ENCODE measurements at places on chromosomes 5 and 9. TPM values are rescaled to one million over a fixed set of nuclear protein-coding genes. Genes with fewer than 3 reads are reported as not detected.

DNA sequence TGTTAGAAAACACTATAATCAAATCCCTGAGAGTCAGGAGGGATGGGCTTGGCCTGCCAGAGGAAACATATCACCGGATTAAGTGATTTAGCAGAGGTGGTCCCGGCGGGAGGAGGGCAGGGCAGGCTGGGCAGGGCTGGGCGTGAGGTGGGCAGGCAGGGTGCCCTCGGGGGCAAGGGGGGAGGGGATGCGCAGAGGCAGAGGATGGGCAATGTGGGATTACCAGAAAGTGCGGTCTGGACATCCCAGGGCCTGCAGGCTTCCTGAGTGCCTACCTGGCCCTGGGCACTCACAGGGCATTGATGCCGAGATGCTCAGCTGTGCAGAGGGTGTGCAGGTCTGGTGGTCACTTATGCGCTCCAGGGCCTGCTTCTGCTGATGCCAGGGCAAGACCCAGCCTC is 115.2 kb downstream of the ADAMTS2 start:
- no peak for DNase-seq

GRCh38 chr9:76379494-76379893 is 14.7 kb downstream of the RFK start:
- DNase-seq = no peak

DNA sequence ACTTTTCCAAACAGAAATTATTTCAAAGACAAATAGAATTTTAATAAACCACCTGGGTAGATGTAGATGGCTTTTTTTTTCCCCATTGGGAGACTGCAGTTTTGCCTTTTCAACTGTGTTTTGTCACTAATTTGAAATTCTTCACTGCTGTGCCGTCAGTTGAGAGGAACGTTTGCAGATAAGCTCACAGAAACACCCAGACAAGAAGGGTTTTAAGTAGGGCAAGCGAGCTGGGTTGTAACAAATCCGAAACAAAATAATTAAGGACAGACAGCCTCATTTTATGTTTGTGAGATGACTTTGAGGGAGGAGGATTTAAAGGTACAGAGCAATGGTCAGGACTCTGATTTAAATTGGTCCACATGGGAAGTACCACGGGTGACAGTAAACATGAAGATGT is 155.1 kb upstream of the NTRK2 start:
- DNase-seq = no peak

GRCh38 chr9:91727316-91727861 is 222.6 kb downstream of the ROR2 start:
- peak; percentile 16 for DNase-seq

- no peak for DNase-seq
These were observed 102.4 kb downstream of the SMIM23 start for GRCh38 chr5:171888051-171888481.

DNA sequence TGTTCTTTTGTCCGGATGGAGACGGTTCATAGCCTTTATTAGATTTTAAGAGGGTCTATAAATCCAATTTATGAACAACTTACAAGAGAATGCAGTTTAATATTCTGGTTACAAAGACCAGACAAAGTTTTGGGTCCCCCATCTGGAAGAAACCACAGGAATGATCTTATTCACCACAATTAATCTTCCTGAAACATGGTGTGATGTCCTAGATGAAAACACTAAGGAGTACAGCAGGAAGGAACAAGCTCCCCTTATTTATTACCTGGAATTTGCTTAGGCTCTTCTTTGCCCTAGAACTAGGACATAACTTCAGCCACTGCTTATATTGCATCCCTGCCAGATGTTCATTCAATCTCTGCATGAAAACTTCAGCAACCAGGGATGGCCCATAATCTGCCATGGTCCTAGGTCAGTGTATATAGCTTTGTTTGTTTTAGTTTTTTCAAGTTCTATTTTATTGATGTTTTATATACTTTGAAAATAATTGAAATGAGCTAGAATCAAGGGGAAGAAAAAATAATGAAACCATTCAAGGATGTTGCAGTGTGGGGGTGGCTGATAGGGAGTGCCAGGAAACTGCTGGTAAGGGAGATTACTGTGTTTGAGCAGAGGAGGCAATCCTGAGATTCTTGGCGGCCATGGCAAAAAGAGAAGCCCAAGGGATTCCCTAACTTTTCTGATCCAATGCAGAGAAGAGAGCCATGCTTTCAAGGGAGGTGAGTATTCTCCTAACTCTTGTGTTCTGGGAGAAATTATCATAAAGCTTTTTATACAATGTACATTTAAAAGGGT is 16.8 kb downstream of the TXNDC8 start:
- DNase-seq = no peak

DNA sequence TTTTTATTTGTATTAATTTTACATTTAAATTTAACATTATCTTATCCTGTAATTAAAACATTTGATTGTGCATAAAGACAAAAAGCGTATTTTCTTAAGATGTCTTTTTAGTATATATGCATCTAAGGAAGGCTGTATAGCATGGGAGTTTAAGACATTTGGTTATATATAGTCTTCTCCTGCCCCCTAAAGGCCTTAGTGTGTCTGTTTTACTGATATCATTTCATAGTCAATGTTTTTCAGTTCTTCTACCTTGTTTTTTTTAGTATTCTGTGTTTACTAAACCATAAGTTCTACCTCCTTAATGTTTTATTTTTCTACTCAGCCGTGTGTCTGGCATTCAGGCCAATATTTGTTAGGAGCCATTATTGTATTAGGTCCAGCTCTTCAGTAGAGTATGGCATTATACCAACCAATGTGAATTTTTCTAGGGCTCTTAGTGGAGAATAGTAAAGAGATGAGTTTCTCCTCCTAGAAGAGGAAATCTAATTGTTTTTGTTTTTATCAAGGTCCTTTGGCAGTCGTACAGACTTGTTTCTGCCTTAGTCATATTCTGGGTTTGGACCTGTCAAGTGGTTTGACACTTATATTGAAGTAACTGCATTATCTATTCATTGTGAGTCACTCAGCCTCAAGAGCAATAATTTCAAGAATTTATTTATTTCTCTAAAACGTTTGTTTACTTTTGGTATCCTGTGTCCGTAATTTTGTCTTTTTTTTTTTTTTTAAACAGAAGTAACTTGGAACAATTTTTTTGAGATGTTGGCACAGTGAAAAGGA is 74.8 kb downstream of the SLF1 start:
- peak; percentile 29 for DNase-seq

- no peak for DNase-seq
These were observed 607.8 kb downstream of the PSAT1 start for GRCh38 chr9:78904686-78905085.

DNA sequence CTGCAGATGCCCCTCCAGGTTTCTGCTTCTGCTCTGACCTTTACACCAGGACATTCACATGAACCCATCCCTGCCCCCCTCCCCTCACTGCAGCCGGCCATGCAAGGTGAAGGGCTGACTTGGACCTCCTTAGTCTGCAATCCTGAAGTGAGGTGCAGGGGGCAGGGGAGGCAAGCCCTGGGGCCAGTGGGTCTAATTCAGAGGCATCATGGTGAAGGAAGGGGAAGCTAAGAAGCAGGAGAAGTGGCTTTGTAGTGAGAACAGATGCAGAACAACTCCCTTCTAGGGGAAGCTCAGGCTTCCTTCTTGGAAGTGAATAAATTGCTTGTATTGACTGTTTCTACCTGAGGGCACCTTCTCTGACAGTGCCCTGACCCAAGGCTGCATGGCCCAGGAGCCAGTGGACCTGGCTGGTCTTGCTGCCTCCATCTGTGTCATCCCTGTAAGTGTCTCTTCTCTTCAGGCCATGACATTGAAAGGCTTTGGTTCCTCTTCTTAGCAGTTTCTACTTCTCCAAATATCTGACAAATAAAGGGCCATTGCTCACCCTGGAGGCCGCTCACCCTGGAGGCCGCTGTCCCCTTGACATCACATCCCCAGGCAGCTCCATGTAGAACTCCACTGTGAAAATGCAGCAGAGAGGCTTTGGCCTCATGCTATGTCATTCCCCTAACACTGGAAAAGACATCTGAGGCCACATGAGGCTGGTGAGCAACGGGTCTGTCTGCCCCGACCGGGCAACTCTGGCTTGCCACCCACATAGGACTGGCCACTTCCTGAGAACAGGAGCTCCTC is 55.3 kb downstream of the GADD45G start:
- no peak for DNase-seq

- no peak for DNase-seq
These were observed 47.7 kb upstream of the ANGPTL2 start for GRCh38 chr9:127170103-127170502.

- peak; percentile 48 for DNase-seq
These were observed at the start of gene REEP5 for GRCh38 chr5:112921833-112922817. Gene REEP5 (minus strand): TSS chr5:112922227. CDS start chr5:112922190, 37 bp downstream.

DNA sequence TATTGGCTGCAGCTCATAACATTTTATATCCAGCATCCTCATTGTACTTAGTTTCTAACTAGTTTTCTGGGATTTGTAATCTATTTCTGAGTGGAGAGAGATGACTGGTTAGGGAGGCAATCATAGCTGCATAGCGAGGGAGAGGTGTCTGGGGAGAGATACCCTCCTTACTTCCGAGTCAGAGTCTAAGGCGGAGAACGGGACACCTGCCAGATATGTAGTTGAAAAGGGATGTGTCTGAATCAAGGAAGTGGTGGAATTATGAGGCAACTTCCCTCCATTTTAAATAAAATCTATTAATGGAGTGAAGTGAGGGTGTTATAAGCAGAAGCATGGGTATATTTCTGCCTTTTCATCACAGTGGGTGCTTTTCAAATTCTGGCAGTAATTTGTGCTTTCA is 126.5 kb downstream of the MAST4 start:
- DNase-seq = no peak

- no peak for DNase-seq
These were observed 60.4 kb downstream of the DOCK2 start for GRCh38 chr5:169697511-169697890.

GRCh38 chr5:134840811-134841210 is 5.0 kb upstream of the C5orf24 start:
- no peak for DNase-seq

DNA sequence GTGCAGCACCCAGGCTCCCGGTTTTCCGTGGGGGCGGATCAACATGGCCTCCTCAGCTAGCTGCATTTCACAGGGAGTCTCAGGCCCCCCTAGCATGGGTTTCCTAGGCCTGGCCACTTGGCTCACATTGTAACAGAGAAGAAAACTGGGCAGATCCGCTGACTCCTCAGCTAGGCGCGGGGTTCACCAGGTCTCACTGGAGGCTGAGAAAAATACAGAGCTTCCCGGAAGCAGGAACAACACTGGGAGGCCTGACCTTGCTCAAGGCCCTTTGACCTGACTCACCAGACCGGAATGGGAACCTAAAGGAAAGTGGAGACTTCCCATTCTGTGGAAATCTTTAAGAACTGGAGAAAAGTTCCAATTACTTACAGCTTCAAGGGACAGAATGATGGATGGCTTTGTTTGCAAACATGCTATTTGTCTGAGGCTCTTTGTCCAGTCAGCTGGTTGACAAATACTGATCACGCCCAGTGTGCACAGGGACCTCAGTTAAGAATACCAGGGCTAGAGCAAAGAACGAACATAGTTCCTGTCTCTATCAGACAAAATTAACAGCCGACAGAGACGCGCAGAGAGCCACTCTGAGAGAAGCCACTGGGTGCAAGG is 88.7 kb upstream of the LRRTM2 start:
- DNase-seq = no peak

DNA sequence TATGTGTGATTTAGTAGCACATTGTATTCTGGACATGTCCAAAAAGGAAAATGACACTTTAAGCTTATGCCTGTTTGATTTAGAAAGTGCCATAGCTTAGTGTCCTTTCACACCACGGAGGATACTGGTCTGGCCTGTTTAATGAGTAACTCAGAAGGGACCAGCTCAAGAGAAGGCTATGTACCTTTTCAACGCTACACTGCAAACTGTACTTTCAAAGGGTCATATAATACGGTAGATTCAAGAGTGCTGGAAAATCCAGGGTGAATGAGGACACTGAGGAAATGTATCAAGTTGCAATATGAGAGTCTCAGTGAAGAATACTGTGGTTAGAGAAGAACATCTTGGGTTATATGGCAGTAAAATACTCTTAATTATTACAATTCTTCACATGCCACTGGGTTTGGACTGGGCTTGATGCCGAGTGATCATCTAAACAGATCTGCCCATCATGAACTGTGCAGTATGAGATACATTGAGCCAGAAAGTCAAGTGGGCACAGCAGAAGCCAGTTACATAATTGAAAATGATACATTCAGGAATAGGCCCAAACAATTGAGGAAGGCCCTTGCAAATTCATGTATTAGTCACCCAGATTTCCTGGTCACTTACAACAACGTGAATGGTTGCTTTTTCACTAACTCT is 1211.5 kb upstream of the CDH9 start:
- DNase-seq = no peak

DNA sequence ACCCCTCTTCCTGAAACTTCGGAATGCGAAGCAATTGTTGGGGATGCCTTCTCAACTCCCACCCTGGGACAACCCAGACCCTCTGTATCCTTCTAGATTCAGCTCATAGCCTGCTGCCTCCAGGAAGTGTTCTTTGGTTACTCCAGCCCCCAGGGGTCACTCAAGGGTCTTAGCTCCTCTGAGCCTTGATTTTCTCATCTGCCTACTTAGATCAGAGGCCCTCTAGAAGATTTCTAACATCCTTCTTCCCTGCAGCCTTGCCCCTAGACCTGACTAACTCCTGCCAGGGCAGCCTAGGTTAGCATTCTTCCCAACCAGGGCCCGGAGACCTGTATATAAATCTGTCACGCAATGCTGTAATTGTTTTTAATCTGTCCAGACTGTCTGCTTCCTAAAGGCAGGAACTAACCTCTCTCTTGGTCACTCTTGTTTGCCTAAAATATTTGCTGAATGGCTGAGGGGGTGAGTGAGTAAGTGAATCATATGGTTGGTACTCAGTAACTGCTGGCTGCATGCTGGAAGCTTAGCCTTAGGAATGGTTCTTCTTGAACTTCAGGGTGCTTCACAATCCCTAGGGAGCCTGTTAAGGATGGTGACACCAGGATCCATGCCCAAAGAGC is 8.2 kb downstream of the GALNT10 start:
- DNase-seq = no peak

GRCh38 chr5:179321206-179321987 is 23.9 kb downstream of the ADAMTS2 start:
- DNase-seq = no peak

DNA sequence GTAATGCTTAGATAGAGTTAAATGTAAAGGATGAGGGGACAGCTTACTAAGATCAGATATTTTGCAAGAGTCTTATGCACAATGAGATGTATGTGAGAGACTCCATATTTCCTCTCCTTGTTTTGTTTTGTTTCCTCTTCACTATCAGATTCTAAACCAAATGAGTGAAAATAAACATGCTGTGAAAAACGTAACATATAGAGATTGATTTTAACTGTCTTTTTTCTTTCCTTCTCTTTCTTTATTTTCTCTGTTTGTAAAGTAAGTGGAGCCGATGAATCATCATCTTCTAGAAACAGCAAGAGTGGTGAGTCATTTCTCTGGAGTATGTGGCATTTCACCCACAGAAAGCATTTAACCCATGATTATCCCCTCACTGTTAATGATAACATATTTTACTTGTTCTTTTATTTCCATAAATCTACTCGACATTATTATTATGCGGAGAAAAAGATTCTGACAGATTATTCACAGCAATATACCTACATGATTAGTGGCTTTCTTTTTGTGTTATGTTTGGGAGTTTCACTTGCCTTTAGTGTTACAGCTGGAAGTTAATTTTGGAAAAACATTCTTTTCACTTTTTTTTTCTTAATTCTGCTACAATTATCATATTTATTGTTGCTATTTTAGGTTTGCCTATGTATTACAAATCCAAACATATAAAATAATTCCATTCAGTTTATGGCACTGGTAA is 2.1 kb upstream of the ANXA1 start:
- peak; percentile 69 for DNase-seq

- no peak for DNase-seq
These were observed 408.7 kb downstream of the ARHGEF28 start for GRCh38 chr5:74034733-74035132.

SLIT3 gene
- 0.10 TPM for total RNA-seq

SREK1 gene
- total RNA-seq = 65.6 TPM

ZNF454 gene
- total RNA-seq = 0.61 TPM

IRX2 gene
- total RNA-seq = not detected

PCDHB4 gene
- not detected for total RNA-seq

DRD1 gene
- total RNA-seq = 0.54 TPM

SLC6A18 gene
- not detected for total RNA-seq

Data from HCT116 (cell line).